ENCODE measurements at places on chromosomes 2 and 18.

DNA sequence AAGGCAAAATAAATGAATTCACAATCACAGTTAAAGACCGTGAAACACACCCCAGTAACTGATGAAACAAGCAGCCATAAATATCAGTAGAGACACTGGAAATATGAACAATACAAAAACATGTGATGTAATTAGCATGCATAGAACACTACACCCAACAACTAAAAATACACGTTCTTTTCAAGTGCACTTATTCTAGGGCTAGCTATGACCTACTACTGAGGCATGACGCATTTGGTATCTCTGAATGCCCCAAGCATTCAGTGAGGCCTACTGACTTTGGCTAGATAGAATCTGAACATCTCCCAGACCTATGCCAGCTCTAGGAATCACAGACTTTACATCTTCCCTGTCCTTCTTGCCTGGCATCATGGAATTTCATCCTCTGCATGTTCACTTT lies 450.0 kb upstream of the ID2 start:
- no peak for DNase-seq

- DNase-seq = no peak
These were observed 35.9 kb upstream of the TBC1D8 start for GRCh38 chr2:101187131-101187530.

GRCh38 chr2:535222-535621 lies 142.0 kb downstream of the TMEM18 start:
- DNase-seq = no peak

DNA sequence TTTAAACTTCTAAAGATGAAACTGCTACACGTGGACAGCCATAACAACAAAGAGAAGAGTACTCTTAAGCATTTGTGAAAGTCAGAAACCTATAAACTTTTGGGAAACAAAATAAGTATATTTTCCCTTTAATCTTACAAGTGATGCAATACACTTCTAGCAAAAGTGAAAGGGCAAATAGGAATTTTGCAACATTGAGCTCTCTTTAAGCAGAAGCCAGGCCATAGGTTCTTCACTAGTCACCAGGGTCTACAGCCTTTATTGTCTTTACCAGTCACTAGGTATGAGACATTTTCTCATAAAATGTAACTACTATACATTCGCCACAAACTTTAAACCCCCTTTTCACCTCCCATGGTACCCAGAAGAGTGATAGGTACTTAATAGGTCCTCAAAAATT lies 37.5 kb downstream of the SCN1A start:
- DNase-seq = no peak

DNA sequence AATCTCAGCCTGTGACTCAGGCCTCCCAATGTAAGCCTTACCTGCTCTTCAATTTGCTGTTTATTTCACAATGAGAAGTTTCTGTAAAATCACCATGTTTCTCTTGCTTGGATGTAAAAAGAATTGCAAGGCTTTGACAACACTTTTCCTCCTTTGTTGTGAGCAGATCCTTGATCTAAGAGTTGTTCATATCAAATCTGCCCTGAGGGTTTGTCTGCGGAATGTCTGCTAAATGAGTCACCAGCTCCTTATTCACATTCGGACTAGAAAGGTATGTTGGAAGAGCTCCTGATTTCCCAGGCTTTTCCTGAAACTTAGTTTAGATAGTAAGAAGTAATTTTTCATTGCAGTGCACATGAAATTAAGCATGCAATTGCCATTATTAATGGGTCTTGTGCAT lies 268.2 kb upstream of the TCF4 start:
- peak; percentile 65 for DNase-seq

DNA sequence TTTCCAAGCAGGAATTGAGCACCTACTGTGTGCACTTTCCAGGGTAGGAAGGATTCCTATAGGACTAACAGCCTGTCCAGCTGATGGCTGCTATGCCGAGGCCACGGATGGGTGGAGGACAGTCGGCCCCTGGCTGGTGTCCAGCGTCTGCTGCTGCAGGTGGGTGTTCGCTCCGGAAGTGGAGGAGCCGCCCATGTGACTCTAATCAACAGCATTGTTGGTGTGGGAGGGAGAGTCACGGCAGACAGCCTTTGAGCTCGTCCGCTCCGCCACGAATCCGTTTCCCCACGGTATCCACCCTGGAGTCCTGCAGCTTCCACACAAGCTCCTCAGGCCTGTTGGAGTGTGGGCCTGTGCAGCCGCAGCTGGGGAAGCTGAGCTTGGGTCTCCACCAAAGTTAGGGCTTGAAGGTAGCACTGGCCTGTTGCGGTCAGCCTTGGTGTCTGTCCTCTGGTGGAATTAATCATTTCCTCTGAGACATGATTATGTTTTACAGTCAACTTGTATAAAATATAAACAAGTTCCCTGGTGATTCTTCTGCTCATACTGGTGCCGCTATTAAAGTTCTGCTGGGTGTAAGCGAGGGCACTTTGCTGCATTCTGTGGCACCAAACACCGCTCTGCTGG lies 185.9 kb upstream of the TPO start:
- no peak for DNase-seq
